Caki2 (cell line): ENCODE measurements at places on chromosomes 4 and X.
A peak's percentile ranks its signal among the peaks of the same experiment; 100 is the strongest.

DNA sequence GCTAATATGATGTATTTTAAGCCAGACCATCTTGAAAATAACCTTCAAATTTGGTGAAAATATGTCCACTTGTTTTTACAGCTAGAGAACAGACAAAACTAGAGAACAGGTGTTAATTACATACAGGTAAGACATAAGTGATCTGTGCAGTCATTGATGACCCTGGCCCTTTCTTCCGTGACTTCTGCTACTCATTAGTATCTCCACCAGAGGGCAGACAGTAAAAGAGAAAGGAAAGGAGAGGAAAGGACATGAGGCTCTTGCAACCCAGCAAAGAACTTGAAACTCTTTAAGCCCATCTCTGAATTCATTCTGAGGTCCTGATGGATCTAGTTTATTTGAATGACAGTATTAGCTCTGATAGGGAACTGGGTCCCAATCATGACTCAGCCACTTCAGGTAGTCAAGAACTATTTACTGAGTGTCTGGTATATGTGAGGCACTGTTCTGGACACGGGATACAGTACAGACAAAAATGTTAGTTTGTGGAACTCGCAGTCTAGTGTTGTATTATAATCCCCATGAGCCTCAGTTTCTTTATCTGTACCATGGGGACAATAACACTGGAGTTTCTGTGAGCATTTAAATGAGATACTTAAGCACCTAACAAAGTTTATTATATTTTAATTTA lies 121.0 kb upstream of the TEX13D start:
- DNase-seq, result peak; percentile 31

DNA sequence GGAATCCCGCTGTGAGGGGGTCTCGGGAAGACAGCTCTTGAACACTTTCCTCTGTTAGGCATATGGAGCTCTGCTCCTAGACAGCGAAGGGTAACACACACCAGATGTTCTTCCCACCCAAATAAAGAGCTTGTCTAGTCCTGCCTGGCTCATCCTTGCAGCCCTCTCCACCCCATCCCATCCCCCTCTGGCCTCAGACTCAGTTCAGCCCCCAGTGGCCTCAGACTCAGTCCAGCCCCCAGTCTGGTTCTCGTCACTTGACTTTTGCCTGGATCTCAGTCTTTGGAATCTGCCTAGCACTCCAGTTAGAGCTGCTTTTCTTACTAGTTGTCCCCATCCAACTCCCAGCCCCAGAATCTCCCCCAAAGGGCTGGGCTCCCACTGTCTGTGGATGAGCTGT lies 14.9 kb downstream of the RAB33A start:
- DNase-seq, result no peak

- peak; percentile 12 for DNase-seq
These were observed 571.0 kb upstream of the KLHL4 start for GRCh38 chrX:86946569-86946968.

DNA sequence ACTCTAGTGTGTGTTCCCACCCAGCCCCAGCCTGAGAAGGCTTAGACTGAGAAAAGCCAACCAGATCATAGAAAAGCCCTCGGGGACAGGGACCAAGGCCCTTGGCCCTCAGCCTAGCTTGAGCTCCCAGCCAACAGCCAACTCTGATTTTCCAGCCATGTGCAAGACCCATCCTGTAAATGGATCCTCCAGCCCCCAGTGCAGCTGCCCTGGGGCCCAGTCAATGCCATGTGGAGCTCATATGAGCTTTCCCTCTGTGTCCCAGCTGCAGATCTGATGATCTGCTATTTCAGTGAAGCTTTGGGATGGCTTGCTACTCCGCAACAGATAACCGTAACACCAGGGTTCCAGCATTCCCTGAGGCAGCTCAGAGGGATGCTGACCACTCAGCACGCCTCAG lies 40.5 kb upstream of the CDKN2AIP start:
- DNase-seq, result no peak

DNA sequence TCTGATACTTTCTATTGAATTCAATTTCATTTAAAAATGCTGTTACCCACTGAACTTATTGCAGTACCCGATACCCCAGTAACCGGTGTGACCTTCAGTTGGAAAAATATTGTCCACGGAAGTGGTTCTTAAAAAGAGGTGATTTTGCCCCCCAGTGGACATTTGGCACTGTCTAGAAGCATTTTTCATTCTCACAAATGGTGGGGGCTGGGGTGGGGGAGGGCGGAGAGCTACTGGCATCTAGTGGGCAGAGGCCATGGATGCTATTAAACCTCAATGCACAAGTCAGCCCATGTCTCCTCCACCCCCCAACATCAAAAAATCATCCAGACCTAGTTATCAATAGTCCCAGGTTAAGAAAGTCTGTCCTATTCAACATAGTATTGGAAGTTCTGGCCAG lies 19.6 kb upstream of the CHM start:
- DNase-seq, result no peak

DNA sequence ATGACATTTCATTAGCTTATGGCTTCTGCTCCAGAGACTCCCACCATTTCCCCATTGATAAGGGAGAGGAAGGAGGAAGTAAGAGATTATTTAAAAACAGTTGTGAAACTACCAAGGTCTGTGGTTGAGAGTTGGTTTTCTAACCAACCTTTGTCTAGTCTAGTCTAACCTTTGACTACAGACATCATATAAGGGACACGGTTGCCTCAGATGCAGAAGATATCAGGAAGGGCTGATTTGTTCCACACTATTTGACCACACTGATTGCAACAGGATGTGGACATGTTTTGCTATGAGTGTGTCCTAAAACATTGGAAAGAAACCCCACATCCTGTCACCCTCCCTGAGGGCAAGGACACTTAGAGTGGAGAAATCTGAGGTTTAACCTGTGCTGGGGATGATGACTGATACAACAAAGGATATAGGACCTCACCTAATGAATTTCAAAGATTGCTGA lies 53.0 kb downstream of the COQ2 start:
- no peak for DNase-seq

DNA sequence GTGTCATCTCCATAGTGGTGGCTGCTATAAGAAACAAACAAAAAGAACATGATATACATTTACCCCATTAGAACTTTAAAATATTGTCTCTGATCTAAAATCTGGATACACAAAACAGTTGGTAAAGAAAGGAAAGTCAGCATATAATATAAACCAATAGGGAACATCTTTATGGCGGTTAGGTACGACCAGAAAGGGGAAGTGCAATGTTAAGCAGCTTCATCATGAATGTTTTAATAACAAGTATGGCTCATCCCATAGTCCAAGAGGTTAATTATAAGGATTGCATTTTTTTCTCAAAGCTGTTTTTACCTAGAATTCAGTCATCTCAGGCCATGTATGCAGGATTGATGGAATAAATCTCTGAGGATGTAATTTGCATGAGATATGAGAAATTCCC lies 1869.7 kb downstream of the PCDH7 start:
- DNase-seq, result no peak

GRCh38 chr4:87707279-87707918 lies 57.3 kb downstream of the DMP1 start:
- DNase-seq, result no peak

GRCh38 chrX:5876984-5877596 lies 351.6 kb downstream of the NLGN4X start:
- no peak for DNase-seq
